Stimulated activated CD4-positive, alpha-beta T cell treated with anti-CD3 and anti-CD28 coated beads, Interleukin-12 subunit alpha, Interleukin-12 subunit beta, amount 100 ng/mL, for 48 hours (primary cell): ENCODE measurements at places on chromosomes 12 and 14.
A peak's percentile ranks its signal among the peaks of the same experiment; 100 is the strongest.

DNA sequence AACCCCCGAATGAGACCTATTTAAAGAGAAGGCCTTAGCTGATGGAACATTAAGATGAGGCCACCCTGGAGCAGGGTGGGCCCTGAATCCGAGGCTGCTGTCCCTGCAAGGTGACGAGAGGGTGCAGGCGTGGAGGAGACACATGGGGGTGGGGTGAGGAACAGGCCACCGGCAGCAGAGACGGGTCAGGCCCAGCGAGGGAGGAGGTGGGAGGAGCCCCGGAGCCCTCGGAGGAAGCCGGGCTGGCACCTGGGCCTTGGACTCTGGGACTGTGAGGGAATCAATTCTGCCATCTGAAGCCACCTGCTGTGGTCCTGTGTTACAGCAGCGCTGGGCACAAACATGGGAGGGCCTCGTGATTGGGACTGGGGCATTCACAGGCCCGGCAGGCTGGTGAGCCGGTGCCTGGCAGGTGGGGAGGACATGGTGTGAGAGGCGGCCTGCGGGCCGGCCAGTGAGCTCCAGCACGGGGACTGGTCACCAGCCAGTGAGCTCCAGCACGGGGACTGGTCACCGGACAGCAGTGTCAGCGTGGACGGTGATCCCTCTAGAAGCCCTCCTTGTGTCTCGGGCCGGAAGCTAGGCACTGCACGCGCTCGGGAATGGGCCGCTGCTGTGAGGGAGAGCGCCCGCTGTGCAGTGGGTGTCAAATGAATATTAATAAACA lies 46.7 kb downstream of the NOC4L start:
- no peak for DNase-seq

GRCh38 chr12:89966495-89967240 lies 258.0 kb upstream of the ATP2B1 start:
- no peak for DNase-seq

GRCh38 chr14:87995500-87996290 lies 2.7 kb upstream of the GALC start:
- no peak for DNase-seq

GRCh38 chr12:12194206-12194605 lies 72.6 kb downstream of the LRP6 start:
- no peak for DNase-seq

- DNase-seq: no peak
Measured at GRCh38 chr12:72369423-72369959, 97.3 kb downstream of the TRHDE start.

GRCh38 chr12:53200458-53201176 lies 6.4 kb downstream of the ITGB7 start:
- no peak for DNase-seq

- DNase-seq: no peak
Measured at GRCh38 chr12:107436376-107436775, 249.2 kb upstream of the PWP1 start.

- DNase-seq: no peak
Measured at GRCh38 chr12:16271062-16271461, 6.4 kb downstream of the SLC15A5 start.

DNA sequence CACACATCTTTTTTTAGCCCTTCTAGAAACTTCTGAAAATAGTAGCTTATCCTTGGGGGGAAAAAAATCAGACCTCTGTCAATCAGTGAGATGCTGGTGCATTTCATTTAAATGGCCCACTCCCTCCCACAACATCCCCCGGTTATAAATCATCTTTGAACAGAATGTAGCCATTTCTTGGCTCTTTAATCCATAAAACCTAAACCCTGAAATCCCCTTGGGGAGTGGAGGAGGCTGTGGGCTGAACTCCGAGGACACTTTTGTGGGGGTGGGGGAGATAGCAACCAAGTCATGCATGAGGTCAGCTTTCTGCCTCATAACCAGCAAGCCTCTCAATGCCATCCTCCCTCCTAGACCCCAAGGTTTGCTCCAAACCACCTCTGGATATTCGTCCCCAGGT lies 21.0 kb downstream of the HRK start:
- DNase-seq: no peak

DNA sequence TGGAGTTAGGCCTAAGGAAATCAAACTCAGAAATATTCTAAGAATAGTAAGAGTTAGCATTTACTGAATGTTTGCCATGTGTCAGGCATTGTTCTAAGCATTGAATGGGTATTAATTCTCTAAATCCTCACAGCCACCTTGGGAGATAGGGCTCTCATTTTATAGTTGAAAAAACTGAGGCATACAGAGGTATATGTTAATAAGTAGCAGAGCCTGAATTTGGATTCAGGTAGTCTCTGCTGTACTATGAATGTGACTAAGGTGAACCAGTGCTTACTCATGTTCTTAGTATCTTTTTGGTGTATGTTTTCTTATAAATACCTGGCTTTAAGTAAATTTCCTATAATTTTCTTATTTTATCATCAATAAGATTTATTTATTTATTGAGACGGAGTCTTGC lies 8.1 kb downstream of the ARF6 start:
- DNase-seq: no peak

DNA sequence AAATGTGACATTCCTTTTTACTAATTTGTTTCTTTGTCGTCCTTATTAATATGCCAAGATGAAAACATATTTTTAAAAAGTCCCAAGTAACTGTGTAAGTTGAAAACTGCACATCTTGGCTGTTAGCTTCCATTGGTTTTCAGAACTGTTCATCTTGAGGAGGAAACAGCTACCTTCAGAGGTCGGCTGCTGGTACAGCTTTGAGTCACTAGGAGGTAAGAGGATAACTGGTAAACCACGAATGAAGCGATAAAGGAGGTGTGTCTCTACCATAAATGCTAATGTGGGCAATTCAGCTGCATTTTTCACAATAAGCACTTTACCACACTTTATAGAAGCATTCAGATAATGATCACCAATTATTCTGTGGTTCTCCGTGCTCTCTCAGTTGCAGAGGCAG lies 137.5 kb upstream of the KRAS start:
- DNase-seq: peak; percentile 36

DNA sequence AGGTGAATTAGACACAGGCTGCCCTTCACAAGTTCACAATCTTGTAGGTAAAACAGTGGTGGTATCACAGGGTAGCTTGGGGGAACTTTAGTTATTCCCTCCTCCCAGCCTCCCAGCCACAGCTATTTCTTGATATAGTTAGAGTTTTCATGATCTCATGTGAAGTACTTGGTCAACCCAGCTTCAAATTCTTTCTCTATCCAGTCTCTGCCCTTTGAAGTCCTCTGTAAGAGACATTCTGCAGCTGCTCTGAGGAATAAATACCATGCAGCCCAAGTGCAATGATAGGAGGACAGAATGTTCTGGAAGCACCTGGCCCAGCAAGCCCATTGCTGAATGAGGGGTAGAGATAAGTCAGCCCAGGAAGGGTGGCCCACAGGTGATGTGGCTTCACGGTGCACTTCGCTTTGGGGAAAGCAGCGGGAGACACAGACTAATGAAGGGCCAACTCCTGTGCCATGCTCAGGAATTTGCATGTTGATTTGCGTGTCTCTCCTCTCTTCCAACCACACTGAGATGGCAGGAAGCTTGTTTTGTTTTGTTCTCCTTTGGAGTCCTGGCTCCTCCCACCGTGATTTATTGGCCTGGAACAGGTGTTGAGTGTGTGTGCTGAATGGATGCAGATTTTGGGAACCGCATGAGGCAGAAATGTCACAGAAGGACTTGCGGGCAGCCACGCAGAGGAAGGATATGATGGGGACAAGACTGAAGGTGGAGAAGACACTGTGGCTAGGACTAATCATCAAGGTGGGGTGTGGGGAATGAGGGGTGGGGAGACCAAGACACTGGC lies 8.0 kb upstream of the TXNRD1 start:
- DNase-seq: no peak

DNA sequence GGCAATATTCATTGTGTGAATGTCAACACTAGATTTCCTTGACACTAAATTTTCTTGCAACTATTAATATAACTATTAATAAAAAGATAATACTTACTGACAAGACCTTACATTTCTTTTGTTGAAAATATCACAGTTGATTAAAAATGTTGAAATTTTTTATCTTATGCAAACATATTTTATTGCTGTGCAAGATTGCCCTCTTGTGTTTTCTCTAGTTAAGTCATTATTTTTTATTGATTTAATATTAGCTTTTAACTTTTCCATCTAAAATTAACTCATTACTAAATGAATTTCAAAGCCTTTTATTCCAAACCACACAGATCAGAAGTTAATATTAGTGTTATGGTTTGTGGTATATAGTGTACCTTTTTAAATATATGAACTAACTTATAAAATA lies 11.7 kb upstream of the NAA30 start:
- no peak for DNase-seq

- no peak for DNase-seq
Measured at GRCh38 chr12:6866920-6867412, 365 bp upstream of the TPI1 start.

DNA sequence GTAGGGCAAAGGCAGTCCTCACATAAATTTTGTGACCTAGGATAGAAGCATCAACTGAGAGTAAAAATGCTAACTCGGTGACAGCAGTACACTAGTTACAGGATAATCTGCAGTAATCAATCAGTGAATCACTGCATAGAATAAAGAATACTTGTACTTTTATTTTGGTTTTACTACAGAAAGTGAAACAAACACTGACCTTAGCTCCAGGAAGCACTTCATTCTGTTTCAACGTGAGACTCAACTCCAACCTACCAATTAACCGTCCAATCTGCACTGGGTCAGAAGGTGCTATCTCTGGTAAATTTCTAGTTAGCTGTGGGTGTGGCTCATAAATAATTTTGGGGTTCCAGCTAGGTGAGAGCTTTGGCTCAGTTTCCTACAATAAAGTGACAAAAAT lies 21.8 kb downstream of the ATG2B start:
- DNase-seq: no peak

DNA sequence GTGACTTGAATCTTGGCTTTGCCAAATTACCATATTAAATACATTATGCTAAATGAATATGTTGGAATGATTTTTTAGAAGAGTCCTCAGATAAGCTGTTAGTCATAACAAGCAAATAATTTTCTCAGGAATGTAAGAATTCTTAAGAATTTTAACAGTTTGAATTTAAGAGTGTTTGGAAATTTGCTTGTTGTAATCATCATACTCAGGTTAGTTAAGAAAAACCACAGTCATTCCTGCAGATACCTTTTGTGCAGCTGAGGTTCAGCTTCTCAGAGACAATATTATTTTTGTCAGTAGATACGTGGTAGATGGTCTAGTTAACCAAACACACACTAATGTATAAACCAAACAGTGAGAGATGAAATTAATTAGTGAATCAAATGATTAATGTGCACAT lies 8.9 kb downstream of the WNK1 start:
- DNase-seq: no peak

- DNase-seq: no peak
Measured at GRCh38 chr14:52370406-52370935, 56.4 kb downstream of the PTGER2 start.

- no peak for DNase-seq
Measured at GRCh38 chr14:37658156-37658555, 62.7 kb downstream of the TTC6 start.

DNA sequence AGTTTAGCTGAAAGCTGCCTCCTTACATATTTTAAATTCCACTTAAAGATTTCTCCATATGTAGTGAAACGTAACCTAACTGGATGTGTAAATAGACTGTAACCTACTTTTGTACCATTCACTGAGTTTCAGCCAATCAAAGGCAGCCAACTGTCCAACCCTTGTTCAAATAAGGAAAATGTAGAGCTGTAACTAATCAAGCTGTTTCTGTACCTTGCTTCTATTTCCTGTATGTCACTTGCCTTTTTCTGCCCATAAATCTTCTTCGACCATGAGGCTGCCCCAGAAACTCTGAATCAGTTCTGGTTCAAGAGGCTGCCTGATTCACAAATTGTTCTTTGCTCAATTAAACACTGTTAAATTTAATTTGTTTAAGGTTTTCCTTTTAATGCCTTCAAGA lies 6.3 kb downstream of the SLC7A8 start:
- no peak for DNase-seq

GRCh38 chr12:132717531-132718387 lies 7.1 kb downstream of the PGAM5 start:
- no peak for DNase-seq

- no peak for DNase-seq
Measured at GRCh38 chr14:75917322-75917945, 64.4 kb downstream of the TGFB3 start.

GRCh38 chr14:96135285-96135684 lies 69.4 kb upstream of the BDKRB2 start:
- DNase-seq: no peak

DNA sequence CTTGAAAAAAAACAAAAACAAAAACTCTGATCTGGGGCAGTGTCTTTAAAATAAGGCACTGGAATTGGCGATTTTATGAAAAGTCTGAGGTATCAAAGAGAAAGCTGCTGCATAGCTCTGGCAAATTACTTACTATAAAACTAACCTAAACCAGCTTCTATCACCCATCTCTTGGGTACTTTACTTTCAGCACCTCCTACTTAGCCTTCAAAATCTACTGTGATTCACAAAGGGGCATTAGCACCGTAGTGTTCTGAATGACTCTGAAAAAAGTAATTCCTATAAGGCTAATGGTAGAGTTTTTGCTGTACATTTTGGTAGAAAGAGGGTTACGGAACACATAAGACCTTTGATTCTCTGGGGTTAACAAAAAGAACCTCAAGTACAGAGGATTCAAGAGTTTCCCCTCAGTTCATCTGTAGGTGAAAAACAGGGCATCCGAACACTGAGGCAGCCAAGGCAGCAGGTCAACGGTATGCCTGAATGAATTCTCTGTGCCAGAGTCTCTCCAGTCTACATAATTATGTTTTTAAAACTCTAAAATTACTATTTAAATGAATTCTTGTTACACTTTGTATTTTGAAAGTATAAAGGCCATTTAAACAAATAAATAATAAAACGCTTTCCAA lies 101.5 kb downstream of the ELK3 start:
- no peak for DNase-seq

DNA sequence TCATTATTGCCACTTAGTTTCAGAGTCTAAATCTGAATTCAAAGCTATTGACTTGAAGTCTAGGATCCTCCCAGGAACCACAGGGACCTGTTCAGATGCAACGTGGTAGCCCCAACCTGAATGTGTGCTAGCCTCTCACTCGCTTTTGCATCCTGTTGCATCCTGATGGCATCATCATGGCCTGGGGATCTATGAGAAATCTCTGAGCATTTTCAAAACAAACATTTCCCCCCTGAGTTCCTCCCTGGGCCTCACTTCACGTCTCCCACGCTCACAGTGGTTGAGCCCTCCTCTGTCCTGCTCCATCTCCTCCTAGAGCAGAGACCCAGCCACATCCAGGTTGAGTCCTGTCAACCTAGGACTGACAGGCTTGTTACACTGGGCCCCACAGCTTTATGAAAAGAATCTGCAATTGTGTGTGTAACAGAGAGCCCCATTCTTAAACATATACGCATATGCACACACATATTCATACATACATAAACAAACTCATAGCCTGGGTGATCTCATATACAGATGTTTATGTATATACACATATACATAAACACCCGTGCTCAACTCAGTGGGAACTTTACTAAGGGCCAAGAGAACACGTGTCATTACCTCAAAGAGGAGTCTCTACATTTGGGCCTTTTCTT lies 5.4 kb upstream of the KRT72 start:
- no peak for DNase-seq

GRCh38 chr12:49133014-49133413 lies 1.8 kb upstream of the TUBA1B start:
- DNase-seq: no peak

- DNase-seq: no peak
Measured at GRCh38 chr12:101696251-101697196, 916 bp upstream of the CHPT1 start.
